ENCODE measurements at places on chromosomes 1 and 21. TPM values are rescaled to one million over a fixed set of nuclear protein-coding genes. Genes with fewer than 3 reads are reported as not detected.
A peak's percentile ranks its signal among the peaks of the same experiment; 100 is the strongest.

- no peak for DNase-seq
Measured at GRCh38 chr1:241838897-241839296, 9.1 kb upstream of the EXO1 start.

The LAMB3 gene
- total RNA-seq: 9.7 TPM

DNA sequence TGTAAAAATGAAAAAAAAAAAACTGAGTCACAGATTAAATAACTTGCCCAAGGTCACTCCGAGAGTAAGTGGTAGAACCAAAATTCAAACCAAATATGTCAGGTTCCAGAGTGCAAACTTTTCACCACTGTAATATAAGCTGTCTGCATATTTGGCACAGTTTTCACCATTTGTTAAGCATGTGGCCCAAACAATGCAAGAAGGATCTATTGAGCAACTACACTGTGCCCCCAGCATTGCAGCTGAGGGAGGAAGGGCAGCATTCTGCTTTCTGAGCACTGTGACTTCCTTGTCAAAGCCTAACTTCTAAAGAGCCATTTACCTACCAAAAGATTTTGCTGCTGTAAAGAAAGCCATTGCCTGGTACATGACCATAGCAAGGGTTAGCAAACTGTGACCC lies 133.4 kb downstream of the SYT2 start:
- no peak for DNase-seq

GRCh38 chr1:31310198-31310597 lies 13.4 kb downstream of the ZCCHC17 start:
- no peak for DNase-seq

The STMN1 gene
- 5.4 TPM for total RNA-seq

- no peak for DNase-seq
Measured at GRCh38 chr1:46456411-46456963, 33.1 kb upstream of the DMBX1 start.

GRCh38 chr1:89005286-89006151 lies 13.1 kb upstream of the KYAT3 start:
- peak; percentile 79 for DNase-seq

The PKLR gene
- total RNA-seq: 32.6 TPM

- no peak for DNase-seq
Measured at GRCh38 chr1:14697353-14697752, 98.9 kb downstream of the KAZN start.

GRCh38 chr1:92192246-92192645 lies 25.5 kb upstream of the C1orf146 start:
- DNase-seq: no peak

The RUNX3 gene
- total RNA-seq: 0.63 TPM

DNA sequence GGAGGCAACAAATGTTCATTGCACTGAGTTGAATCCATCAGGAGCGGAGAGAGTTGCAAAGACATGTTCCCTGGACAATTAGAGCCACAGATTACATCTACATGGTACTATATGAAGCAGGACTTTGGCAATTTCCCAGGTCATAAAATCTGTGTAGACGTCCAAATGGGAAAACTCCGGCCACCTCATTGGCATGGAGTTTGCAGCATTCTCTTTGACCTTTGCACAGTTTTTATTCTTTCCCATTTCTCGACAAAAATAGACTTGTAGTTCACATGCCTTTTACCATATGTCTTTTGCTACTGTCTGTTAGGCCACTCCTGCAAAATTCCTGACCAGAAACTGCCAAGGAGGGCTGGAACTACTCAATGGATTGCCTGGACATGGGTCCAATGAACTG lies 48.2 kb downstream of the UBE2T start:
- DNase-seq: no peak

DNA sequence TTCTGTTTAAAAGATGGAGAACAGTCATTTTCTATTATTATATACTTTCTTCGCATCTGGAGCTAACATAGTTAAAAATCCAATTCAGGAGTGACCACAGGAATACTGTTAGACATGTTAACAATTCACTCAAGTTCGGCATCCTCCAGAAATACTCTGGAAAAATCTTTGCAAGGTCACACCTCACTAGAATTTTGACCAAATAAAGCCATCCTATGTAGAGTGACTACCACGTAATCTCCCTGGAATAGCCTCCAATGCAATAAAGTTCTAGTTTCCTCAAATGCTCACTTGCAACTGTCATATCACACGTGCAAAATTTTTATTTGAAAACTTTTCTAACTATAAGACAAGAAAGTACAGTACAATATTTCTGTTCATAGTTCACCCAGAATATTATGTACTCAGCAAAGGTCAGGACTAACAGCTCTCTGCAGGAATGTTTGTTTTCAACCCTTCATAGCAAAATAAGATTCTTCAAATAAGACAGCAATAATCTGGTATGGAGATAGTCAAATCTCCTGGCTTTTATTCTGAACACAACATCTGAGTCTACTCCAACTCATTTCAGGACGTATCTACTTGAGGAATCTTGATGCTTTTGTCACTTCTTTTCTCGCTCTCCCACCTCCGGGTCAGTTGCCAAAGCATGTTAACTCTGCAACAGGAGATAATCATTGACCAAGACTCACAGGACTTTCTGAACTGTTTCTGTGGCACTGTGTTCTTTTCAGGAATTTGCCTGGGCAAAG lies 82.6 kb downstream of the GDAP2 start:
- DNase-seq: no peak

- no peak for DNase-seq
Measured at GRCh38 chr21:46605767-46606426, 1.0 kb upstream of the S100B start.

The SDF4 gene
- total RNA-seq: 148 TPM

The LRRC39 gene
- total RNA-seq: 0.39 TPM

- no peak for DNase-seq
Measured at GRCh38 chr1:6905331-6905730, 120.1 kb downstream of the CAMTA1 start.

The KCND3 gene
- total RNA-seq: 17.9 TPM

The ETS2 gene
- 252 TPM for total RNA-seq

DNA sequence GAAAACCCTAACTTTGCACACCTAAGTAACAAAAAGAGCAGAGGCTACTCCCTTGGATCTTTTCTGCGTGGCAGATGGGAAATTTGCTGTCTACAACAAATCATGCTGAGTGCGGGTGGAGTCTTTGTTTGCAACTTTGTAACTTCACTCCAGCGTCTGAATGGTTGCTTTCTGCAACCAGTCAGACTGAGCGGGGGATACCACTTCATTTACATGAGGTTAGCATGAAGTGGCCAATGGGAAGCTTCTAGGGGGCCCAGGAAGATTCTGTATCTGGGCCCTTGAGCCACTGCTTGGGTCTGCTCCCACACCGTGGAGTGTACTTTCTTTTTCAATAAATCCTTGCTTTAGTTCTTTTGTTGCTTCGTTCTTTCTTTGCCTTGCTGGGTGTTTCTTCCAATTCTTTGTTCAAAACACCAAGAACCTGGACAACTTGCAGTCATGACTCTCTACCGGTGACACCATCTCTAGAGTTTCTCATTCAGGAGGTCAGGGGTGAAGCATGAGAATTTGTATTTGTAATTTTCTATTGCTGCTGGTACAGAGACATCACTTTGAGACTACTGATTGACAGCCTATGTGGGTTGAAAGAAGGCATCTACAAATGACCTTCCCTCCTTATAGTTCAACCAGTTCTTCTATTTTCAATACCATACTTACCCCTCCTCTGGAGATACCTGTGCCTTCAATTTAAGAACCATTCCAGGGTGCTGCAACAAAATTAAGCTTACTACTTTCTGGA lies 55.8 kb upstream of the RC3H1 start:
- no peak for DNase-seq

- DNase-seq: no peak
Measured at GRCh38 chr21:39022035-39022434, 161.2 kb downstream of the PSMG1 start.

DNA sequence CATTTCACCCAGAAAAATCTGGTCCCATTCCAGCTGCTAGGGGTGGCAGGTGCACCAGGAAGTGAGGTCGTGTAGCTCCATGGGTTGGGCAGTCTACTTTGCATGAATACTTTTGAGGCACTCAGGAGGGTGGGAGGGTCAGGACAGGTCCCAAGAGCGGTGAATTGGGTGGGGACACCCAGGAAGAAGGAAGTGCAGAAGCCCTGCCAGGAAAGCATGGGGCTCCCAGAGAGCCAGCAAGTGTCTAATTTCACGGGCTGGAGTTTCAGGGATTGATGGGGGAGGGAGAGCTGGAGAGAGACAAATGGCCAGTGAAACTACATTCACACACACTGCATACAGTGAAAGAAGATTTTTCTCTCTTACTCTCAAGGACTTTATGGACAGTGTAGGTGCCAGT lies 137.8 kb downstream of the GALNT2 start:
- no peak for DNase-seq

DNA sequence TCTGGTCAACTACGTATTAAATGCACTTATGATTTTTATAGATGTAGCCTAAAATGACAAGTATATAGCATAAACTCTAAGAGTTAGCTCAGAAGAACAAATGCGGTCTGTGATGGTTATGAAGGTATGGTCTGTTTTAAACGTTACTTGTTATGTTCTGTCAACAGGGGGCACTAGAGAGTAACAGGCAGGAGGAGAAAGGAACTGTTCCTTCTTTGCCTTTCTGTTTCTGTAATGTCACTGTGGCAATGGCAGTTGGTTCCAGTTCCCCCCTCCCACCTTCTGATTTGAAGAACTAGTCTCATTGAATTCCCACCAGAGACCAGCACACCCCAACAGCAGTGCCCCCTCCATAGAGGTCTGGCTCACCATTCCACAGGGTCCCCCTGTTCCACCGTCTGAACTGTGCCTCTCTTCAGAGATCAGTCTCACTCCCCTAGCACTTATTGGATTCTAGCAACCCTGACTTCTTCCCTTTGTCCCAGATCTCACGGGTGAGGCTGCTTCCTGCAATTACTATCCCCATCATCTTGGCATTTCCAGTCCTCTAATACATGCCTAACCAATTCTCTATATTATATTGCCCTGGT lies 14.0 kb downstream of the KRTAP24-1 start:
- DNase-seq: no peak

GRCh38 chr1:90174246-90174645 lies 179.3 kb downstream of the ZNF326 start:
- no peak for DNase-seq
